Kidney (tissue), 22 donors: ENCODE measurements at places on chromosomes 12 and 14.

- no peak for DNase-seq
These were observed 18.4 kb downstream of the SLC2A3 start for GRCh38 chr12:7917392-7918267.

DNA sequence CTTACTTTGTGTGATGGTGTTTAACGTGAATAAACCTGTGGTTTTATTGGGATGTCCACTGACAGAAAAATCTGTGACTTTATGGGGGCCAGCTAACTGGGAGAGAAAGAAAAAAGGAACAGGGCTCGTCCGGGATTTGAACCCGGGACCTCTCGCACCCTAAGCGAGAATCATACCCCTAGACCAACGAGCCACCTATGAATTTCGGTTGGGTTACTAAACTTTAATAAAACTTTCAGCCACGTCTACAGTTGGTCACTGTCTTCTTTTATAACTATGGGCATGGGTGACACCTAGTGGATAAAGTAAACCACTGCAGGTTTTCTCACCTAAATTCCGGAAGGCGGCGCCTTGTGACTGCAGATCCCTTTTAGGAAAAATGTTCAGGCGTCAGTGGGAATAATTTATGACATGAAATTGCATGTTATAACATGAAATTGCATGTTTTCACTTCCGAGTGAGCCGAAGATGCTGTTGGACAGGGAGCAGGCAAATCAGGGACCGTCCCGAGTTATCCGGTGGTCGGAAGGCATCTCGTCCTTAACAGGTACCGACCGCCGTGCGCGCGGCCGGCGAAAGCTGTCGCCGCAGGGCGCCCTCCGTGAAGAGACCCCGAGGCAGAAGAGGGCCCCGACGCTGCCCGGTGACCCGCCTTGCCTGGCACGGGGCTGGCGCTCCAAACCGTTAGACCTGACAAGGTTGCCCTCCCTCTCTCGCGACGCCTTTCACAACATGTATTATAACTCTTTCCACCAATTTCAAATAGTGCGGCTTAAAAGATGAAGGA, 18.2 kb upstream of the RNASE12 start:
- peak; percentile 86 for DNase-seq

DNA sequence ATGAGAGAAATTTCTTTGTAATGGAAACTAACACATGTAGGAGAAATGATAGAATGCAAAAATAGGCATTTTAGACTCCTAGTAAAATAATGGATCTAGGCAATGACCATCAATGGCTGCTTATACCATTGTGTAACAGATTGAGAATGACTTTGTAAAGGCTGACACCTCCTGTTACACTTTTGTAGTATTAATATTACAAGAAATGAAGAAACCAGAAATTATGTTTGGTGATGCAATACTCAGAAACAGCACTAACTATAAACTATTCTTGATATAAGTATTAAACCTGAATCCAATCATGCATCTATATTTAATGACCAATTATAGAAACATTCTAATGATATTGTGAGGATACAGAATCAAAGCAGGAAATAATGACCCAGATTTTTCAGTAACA, 108.5 kb upstream of the CNTN1 start:
- DNase-seq: no peak

DNA sequence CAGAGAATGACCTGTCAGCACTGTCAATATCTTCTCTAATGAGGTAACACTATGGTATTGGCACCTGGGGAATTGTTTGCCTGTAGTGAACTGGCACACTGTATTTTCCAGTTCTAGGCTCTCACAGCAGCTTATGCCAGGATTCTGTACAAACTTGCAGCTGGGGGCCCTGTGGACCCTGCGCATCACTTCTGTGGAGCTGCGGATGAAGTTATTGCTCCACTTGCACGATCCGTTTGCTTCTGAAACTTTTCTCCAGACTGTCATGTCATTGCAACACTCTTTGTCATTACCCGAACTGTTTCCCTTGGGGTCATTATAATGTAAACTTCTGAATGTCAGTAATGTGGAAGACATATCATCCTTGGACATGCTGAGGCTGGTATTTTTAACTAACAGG, 3.9 kb downstream of the RNASE11 start:
- no peak for DNase-seq

DNA sequence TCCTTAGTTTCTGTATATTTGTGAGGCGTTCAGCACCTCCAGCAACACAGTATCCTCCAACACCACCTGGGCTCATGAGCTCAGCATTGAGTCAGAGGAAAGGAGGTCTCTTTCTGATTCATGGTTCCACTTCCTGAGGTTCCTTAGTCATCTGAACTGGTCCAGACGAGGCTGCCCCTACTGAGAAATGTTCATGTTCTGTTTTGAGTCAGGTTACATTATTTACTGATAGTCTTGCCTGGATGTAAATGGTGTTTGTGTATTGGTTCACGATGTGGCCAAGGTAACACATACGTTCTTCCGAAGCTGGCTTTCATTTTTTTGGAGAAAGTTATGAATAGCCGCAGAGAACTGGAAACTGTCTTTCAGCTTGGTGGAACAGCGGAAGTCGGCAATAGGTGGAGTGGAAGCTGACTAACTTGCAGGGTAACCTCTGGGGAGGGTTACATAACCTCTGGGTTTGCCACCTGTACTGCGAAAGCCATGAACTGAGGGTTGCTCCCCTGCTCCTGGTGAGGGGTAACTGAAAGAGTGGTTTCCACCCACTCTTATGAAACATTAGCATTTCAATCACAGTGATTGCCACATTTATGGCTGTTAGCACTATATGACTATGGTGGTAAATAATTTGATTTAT, 42.2 kb upstream of the MANSC4 start:
- no peak for DNase-seq

DNA sequence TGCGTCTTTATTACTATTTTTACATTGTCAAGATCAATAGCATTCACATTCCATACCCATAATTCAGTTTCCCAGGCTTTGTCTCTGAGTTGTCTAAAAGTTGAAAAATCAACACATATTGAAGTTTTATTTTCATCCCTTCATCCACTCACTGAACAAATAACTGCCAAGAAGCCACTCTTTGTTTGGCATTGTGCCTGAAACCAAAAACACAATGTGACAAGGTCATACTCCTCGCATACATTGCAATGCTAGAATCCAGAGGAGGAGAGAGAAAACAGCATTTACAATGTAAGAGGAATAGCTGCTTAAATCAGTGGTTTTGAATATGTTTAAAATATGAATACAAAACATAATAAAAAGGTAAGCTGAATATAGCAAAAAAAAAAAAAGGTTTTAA, 71.8 kb downstream of the CCDC60 start:
- no peak for DNase-seq

GRCh38 chr14:37466003-37466622, 128.9 kb downstream of the FOXA1 start:
- no peak for DNase-seq

DNA sequence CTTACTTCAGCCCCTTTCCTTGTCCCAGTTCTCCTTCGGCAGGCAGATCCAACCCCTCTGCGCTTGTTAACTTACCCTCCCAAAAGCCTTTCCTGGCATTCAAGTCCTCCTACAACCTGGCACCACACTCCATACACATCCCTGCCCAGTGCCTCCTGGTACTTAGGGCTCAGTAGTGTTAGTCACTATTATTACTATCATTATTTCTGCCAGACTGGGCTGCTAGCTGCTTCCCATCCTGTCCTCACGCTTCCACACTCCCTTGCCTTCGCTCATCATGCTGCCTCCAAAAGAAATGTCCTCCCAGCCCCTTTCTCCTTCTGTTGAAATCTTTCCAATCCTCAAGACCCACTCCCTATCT, 1.6 kb upstream of the HDAC7 start:
- no peak for DNase-seq

DNA sequence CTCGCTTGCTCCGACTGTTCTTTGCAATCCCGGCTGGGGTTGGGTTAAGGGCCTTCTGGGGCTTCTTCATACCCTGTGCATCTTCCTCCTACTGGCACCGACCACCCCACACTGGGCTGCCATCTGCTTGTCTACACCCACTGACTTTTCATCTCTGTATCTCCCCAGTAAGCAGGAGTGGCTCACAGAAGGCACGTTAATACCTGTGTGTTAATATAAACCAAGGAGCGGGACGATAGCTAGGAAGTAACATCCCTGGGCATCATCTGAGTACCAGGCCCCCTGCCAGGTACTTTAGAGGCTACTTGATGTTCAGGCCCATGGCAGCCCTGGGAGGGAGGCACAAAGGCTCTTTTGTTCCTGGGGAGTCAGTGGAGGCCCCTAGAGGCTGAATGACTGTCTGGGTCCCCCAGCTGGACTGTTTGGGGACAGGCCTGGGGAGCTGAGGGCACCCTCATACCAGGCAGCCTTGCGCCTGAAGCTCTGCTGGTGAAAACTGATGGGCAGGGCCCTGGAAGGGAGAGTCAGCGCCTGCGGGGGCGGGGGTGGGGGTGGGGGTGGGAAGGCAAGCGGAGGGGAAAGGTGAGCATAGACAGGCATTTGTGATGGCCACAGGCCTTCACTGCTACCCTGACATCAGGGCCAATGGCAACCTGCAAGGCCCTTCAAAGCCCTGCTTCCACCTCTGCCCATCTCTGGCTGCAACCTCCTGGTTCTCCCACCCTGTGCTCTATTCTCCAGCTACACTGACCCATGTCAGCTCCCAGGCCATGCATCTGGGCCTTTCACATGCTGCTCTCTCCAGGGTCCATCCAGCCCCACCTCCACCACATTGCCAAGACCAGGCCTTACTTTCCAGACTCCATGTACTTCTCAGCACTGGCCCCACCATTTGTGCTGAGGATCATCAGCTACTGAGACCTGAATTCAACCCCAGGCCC, 34.2 kb upstream of the DEGS2 start:
- peak; percentile 55 for DNase-seq

GRCh38 chr12:5094551-5094950, 50.9 kb downstream of the KCNA5 start:
- no peak for DNase-seq

GRCh38 chr14:95359994-95360826, 40.5 kb upstream of the CLMN start:
- peak; percentile 61 for DNase-seq

DNA sequence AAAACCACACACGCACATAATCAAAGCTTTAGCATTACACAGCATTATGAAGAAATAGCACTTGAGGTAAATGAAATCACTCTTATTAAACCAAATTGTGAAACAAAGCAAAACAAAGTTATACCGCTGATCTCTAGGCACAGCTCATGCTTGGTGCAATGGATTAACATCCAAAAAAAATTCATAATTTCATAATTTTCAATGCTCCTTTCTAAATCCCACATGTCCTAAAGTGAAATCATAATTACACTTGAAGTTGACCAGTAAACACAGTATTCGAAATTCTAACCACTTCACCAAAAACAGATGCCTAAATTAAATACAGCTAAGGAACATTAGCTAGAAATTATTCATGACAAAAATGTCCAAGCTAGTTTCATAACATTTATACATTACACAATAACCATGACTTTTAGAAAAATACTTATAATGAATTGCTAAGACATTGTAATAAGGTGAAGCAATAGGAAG, 1.5 kb downstream of the MLH3 start:
- DNase-seq: no peak

GRCh38 chr14:103846543-103847450, 578 bp downstream of the PPP1R13B start:
- peak; percentile 69 for DNase-seq

GRCh38 chr14:49992901-49993339, 100.0 kb downstream of the ARF6 start:
- DNase-seq: no peak

GRCh38 chr12:30461026-30461615, 234.5 kb downstream of the IPO8 start:
- no peak for DNase-seq

DNA sequence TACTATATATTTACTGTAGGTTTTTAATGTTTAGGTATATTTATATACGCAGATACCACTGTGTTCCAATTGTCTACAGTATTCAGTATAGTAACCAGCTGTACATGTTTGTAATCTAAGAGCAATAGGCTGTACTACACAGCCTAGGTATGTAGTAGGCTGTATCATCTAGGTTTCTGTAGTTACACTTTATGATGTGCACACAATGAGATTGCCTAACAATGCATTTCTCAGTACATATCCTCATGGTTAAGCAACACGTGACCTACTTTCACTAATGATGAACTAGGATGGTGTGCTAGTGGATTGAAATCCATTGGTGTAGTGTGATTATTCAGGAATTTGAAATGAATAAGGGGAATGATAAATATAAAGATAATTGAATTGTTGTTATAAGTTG, 77.7 kb downstream of the ETNK1 start:
- DNase-seq: no peak

DNA sequence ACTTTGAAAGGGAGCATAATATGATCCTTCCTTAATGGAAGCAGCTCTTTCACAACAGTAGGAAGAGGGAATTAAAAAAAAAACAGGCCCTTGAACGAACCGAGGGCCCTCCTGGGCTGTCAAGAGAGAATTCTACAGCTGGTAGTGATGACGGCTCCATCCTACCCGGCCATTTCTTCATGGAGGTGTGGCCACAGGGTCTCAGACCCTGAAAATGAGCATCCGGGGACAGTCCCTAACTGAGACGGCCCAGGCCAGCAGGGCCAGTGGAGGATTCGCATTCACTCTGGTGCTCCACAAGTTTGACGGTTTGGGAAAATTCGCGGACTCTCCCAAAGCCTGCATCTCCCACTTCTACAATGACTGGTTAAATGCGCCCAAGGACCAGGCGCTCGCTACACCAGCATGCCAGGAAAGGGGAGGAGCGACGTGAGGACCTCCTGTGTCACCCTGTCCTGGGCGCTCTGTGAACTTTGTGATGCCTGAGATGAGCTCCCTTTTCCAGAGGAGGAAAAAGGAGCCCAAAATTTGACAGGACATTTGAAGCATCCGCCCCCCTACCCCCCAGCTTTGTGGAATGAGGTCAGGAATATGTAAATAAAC, 66.8 kb downstream of the BCL11B start:
- no peak for DNase-seq

- peak; percentile 89 for DNase-seq
These were observed 504 bp downstream of the WNT5B start for GRCh38 chr12:1629338-1630132.
